ENCODE measurements at places on chromosomes 4 and X.

GRCh38 chr4:136571315-136571714, 961.0 kb downstream of the PCDH18 start:
- DNase-seq: no peak

GRCh38 chrX:132031867-132032266, 8.8 kb downstream of the STK26 start:
- no peak for DNase-seq

- DNase-seq: no peak
Measured at GRCh38 chr4:24888475-24889344, 24.1 kb downstream of the CCDC149 start.

DNA sequence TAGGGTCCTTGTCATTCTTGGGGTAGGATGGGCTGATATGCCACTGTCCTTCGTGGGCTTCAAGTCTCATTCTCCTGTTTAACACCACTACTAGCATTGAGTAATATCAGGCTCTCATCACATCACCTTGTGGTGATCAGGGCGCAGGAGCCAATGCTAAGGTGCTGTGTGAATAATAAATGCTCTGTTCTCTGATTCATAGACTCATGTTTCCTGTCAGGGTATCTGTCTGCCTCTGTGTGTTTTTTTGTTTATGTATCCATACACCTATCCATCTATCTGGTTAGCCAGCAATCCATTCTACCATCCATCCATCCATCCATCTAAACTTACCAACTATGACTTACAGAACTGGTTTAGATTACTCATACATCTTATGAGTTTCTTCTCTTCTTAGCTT, 525.1 kb upstream of the ATOH1 start:
- DNase-seq: no peak

- DNase-seq: no peak
Measured at GRCh38 chrX:105229146-105229545, 8.7 kb upstream of the TEX13A start.

DNA sequence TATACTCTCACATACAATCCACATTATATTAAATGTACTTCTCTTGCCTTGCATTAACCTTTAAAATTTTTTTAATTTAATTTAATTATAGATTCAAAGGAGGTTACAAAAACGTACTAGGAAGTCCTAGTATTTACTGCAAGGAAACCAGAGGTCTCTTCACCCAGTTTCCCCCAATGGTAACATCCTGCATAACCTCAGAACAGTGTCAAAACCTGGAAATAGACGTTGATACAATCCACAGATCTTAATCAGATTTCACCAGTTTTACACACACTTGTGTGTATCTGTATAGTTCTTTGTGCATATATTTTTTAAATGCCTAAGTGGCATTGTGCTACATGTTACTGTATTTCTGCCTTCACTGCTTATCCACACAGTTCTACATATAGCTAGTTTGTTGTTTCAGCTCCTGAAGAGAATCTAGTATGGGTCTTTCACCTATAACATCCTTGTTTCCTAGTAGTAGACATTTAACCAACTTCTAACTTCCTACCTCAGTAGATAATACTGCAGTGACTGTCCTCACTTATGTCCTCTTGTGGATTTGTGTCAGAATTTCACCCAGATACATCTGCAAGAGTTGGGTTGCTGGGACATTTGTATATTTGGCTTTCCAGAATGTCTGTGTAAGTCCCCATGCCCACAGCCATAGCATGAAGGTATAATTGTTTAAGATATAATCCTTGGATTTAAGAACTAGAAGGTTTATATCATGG, 103.2 kb downstream of the NFKB1 start:
- no peak for DNase-seq

GRCh38 chrX:150569155-150569477, 695 bp downstream of the MTM1 start:
- DNase-seq: no peak

DNA sequence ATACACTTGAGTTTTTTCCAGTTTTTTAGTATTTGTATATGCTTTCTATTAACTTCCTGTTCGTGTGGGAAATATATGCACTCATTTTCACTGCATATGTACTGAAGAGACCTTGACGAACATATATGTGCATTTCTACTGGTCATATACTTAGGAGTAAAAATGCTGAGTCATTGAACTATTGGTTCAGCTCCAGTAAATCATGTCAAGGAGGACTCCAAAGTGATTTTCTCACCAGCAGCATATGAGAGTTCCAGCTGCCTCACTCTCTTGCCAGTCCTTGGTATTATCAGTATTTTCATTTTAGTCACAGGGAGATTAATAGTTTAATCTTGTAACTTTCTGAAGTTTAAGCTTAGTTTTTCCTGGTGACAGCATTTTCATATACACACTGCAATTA, 2750.2 kb downstream of the ARAP2 start:
- DNase-seq: no peak

GRCh38 chr4:120667102-120667501, 255.4 kb downstream of the PRDM5 start:
- DNase-seq: no peak

GRCh38 chr4:108644237-108644636, 6.2 kb upstream of the OSTC start:
- DNase-seq: no peak

- DNase-seq: no peak
Measured at GRCh38 chrX:132059973-132060540, 37.0 kb downstream of the STK26 start.

DNA sequence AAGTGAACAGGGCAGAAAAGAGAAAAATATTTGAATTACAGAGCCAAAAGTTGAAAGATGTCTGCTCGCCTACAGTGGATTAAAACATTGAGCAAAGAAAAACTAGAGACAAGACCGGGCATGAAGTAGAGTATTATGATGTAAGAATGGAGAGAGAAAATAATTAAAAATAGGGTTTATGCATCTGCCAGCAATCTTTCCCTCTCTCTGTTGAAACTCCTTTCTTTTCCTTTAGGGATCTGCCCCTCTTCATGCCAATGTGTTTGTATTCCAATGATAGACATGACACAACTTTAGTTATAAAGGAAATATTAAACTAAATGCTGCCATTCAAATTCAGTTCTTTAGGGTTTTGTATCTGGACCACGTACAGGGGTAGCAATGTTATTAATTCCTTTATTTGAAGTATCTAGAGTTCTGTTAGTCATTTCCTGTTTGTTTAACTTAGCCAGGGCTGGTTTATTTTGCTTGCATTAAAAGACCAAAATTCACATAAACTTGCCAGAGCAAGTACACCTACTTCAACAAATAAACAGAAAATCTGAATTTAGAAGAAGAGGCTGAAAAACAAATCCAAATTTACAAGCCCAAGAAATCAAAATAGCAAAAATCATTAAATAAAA, 202.6 kb downstream of the SPOCK3 start:
- no peak for DNase-seq

- DNase-seq: no peak
Measured at GRCh38 chrX:150984169-150984824, 1.2 kb downstream of the HMGB3 start.

DNA sequence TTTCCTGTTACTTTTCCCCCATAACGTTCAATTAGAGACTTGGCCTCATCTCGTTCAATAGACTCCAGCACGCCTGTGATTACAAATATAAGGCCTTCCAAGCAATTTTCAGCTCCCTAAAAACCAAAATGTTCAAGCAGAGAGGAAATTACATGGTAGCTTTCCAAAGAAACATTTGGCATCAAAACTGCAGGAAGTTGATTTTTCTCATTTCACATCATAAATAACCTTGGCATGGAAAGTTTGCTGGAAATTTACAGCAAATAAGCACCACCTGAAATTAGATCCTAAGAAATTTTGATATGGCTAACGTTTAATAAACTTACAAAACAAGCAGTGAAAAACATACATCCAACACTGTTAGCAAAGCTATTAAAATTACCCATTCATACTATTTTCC, 53.3 kb downstream of the RFC1 start:
- no peak for DNase-seq

DNA sequence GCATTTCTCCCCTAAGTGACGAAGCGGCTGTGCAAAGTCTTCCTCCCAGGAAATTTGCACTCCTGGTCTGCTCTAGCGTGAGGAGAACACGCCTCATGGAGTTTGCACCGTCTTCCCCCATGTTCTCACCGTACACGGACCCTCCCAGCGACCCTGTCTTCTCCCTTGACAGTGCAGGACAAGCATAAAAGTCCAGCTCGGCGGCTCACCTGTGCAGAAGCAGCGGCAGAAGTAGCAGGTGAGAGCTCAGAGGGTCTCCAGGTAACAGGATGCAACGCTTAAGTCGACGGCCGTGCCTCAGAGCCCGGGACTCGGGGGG, 314 bp downstream of the P2RY8 start:
- no peak for DNase-seq

DNA sequence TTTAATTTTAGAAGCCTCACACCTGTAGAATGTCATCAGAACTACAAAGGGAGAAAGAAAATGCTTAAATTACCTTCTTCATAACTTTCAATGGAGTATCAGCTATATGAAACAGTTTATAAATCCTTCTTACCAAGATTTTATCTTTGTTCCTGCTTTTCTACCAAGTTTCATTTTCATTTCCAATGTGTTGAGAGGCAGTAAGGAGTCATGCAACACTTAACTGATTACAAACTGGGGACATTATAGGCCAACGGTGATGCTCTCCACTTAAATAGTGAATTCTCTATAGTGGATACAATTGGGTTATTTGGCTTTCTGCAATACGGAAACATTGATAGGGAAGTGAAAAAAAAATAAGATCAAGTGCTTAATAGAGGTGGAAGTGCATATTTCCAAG, 145.2 kb upstream of the FTHL17 start:
- DNase-seq: no peak

DNA sequence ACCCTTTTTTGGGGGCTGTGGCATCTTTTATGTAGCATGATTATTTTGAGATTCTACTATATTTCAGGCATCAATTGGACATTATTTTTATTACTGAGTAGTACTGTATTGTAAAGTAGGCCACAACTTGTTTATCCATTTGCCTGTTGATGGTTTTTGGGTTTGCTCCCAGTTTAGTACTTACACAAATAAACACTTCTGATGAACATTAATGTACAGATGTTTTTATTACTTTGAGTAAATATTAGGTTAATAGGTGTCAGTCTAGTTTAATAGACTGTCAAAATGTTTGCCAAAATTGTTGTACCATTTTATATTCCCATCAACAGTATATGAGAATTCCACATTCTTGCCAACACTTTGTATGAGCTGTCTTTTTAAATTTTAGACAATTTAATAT, 214.9 kb upstream of the MAD2L1 start:
- DNase-seq: no peak

DNA sequence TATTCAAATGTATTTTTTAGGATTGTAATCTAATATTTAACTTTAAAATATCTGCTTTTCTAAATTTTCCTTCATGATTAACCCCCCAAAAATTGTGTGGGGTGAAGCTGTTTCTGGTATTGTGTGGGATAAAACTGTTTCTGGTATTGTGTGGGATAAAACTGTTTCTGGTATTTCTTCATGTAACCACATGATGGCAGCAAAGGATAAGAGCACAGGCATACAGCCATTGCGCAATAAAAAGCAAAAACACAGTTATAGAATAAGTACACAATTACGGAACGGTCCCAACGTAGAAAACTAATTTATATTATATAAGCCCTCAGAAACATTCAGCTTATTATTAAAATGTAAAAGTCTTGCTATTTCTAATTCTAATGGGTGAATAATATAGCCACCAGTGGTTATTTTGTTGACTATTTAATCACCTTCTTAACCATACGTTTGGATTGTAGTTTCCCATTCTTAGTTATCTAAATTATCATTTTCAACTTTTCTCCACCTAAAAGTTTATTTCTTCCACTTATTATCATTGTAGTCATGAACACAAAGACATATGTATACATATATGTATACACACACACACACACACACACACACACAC, 333.9 kb upstream of the FSTL5 start:
- DNase-seq: no peak

All from activated naive CD8-positive, alpha-beta T cell treated with anti-CD3 and anti-CD28 coated beads, Interleukin-2, amount 50 U/mL, for 16 hours (primary cell).